ENCODE measurements at places on chromosomes 6 and 20. TPM values are rescaled to one million over a fixed set of nuclear protein-coding genes. Genes with fewer than 3 reads are reported as not detected.

GRCh38 chr20:32792316-32792715 lies 27.4 kb upstream of the MAPRE1 start:
- DNase-seq = no peak
- no peak overlapping the region for H3K4me3 ChIP-seq

DNA sequence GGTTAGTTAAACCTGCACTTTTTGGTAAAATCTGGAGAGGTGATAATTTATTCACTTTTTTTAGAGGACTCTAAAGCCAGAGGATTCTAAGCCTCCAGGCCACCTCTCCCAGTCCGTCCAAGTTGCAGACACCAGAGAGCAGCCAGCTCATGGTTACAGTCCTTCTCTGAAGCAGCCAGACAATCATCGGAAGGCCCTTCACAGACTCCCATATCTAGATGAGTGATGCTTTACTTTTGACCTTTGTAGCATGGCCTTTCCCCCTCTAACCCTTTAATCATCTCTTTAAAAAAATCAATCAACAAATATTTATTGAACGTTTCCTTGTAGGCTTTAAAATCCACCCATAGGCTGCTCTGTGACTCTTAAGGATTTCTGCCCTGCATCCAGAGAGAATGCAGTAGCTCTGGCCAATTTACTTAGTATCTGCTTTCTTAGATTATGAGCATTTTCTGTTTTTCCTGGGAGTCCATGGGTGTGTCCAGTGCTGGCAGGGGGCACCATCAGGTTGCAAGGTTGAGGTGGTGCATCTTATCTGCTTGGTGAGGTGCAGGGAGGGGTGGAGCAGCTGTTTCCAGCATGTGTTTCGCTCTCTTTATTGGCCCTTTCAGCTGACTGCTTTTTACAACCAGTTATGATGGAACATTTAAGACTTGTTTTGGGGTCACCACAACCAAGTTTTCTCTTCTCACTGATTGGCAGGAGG lies 58.6 kb downstream of the JARID2 start:
- no peaks in the 10 kb centered on the region for H3K36me3 ChIP-seq
- H3K27ac ChIP-seq = peak overlapping the region; percentile 3
- H3K4me3 ChIP-seq = no peak overlapping the region
- H3K27me3 ChIP-seq = no peaks in the 10 kb centered on the region
- H3K4me1 ChIP-seq = peaks cover 5% of the 10 kb centered on the region
- DNase-seq = no peak

DNA sequence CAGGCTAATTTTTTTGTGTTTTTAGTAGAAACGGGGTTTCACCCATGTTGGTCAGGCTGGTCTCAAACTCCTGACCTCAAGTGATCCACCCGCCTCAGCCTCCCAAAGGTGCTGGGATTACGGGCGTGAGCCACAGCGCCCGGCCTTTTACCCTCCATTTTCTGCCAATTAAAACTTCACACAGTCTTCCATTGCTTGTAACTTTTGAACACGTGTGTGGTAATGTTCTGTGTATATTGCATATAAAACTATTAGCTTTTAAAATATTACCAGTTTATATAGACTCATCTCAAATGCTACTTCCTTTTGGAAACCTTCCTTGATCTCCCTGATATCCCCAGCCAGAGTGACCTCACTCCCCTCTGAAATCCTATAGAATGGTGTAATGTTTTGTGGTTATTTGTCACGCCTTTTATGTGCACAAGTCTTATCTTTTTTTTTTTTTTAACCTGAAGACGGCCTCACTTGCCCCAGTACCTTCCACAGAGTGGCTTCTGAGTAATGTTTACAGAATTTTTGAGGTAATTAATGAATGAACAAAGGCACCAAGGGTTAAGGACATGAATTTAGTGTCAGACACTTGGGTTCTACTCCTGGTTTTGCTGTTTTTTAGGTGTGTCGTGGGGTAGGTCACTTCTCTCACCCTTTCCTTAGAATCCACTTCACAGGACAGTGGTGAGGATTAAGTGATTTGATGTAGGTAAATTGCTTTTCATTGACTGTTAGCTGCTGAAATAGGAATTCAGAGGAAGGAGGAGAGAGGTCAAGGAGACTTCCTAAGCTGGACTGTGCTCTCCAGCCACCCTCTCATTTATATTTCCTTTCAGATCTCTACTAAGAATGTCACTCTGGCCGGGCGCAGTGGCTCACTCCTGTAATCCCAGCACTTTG lies 11.2 kb upstream of the MMP24 start:
- no peak for DNase-seq
- H3K4me3 ChIP-seq = no peak overlapping the region
- H3K27ac ChIP-seq = no peak overlapping the region
- H3K4me1 ChIP-seq = no peaks in the 10 kb centered on the region
- peaks cover 7% of the 10 kb centered on the region for H3K36me3 ChIP-seq
- H3K27me3 ChIP-seq = no peaks in the 10 kb centered on the region

The HAO1 gene
- total RNA-seq = not detected

- no peak for DNase-seq
- peaks cover 8% of the 10 kb centered on the region for H3K4me1 ChIP-seq
- peak overlapping the region; percentile 92 for H3K27ac ChIP-seq
- no peaks in the 10 kb centered on the region for H3K27me3 ChIP-seq
- no peaks in the 10 kb centered on the region for H3K36me3 ChIP-seq
Measured at GRCh38 chr6:136788069-136788902, 4.0 kb downstream of the MAP3K5 start.

GRCh38 chr6:26394289-26394688 lies 7.8 kb upstream of the BTN3A1 start:
- no peak overlapping the region for H3K4me3 ChIP-seq
- H3K36me3 ChIP-seq = peaks cover 7% of the 10 kb centered on the region
- H3K27ac ChIP-seq = no peak overlapping the region
- no peaks in the 10 kb centered on the region for H3K27me3 ChIP-seq

DNA sequence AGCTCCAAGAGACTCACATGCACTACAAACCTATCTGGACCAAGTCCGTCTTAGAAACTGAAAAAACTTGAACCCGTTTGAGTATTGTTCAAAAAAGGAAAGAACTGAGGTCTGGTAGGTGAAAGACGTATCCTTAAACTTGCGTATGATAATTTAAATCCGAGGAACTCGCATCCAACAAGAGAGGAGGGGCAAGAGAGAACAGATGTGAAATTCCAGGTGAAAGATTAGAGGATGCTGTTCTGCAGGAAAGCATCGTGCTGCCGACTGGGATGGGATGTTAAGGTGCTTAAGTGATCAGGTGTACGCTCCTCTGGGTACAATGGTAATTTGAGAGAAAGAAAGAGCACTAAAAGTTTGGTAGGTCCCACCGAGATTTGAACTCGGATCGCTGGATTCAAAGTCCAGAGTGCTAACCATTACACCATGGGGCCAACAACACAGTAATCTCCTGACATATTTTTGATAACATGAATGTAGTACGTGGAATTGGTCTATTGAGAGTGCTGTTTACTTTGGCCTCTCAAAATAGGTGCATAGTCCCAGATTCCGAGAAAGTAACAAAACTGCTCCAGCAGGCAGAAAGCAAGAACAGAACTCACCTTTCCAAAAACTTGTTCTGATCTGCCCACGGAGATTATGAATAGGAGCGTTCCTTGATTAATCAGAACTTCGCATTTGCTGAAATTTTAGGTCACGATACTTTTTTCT lies 53.5 kb upstream of the BTN3A2 start:
- H3K27ac ChIP-seq = peak overlapping the region; percentile 59
- DNase-seq = peak; percentile 59
- peak overlapping the region; percentile 65 for H3K4me3 ChIP-seq
- H3K27me3 ChIP-seq = no peaks in the 10 kb centered on the region

DNA sequence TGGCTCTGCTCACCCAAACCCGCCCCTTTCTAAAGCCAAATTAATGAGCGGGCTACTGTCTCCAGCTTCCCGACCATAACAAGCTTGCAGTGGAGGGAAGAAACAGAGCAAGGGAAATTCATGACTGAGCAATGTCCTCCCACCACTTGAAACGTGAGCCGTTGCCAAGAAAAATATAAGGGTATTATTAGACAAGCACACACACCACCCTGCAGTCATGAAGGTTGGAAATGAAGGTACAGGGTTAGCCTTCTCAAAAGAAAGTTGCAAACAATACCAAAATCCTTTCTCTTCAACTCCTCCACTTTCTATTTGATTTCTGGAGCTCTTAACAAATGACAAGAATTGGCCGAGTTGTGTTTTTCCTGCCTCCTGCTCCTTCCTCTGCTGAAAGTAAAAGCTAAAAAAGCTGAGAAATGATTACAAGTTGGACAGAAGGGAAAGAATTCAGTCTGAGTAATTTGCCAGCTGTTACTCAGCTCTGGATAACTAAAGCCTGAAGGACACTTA lies 151.1 kb upstream of the B3GAT2 start:
- no peaks in the 10 kb centered on the region for H3K36me3 ChIP-seq
- DNase-seq = no peak
- H3K4me1 ChIP-seq = no peaks in the 10 kb centered on the region

GRCh38 chr6:26530203-26530602 lies 8.0 kb upstream of the HMGN4 start:
- H3K27me3 ChIP-seq = no peaks in the 10 kb centered on the region
- no peaks in the 10 kb centered on the region for H3K4me1 ChIP-seq
- DNase-seq = no peak
- no peak overlapping the region for H3K4me3 ChIP-seq
- no peaks in the 10 kb centered on the region for H3K36me3 ChIP-seq
- no peak overlapping the region for H3K27ac ChIP-seq

DNA sequence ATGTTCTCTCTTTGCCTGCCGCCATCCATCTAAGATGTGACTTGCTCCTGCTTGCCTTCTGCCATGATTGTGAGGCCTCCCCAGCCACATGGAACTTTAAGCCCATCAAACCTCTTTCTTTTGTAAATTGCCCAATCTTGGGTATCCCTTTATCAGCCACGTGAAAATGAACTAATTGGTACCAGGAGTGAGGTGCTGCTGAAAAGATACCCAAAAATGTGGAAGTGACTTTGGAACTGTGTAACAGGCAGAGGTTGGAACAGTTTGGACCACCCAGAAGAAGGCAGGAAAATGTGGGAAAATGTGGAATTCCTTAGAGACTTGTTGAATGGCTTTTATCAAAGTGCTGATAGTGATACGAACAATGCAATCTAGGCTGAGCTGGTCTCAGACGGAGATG lies 694.9 kb downstream of the FRK start:
- H3K27ac ChIP-seq = no peak overlapping the region
- no peak for DNase-seq
- H3K36me3 ChIP-seq = no peaks in the 10 kb centered on the region
- no peak overlapping the region for H3K4me3 ChIP-seq

DNA sequence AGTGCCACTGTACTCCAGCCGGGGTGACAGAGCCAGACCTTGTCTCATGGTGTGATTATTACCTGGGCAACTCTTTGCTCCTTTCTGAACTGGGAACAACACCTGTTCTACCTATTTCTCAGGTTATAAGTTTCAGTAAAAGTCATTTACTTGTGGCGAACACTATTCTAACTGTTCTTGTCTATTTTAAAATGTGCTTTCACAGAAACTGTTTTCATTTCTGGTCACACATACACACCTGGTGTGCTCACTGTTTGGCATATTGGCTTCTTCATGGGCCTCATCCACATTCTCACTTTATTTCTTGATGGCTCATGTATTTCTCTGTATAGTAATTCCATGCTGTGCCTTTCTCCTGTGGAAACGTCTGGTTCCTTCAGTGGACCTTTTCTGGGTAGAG lies 30.5 kb upstream of the XRN2 start:
- H3K36me3 ChIP-seq = no peaks in the 10 kb centered on the region
- no peak overlapping the region for H3K4me3 ChIP-seq
- no peak for DNase-seq

The BTBD9 gene
- 30.5 TPM for total RNA-seq

- no peaks in the 10 kb centered on the region for H3K27me3 ChIP-seq
- DNase-seq = no peak
- no peak overlapping the region for H3K27ac ChIP-seq
- H3K4me1 ChIP-seq = no peaks in the 10 kb centered on the region
Measured at GRCh38 chr6:148112851-148113319, 229.8 kb upstream of the SASH1 start.

The TNF gene
- not detected for total RNA-seq

DNA sequence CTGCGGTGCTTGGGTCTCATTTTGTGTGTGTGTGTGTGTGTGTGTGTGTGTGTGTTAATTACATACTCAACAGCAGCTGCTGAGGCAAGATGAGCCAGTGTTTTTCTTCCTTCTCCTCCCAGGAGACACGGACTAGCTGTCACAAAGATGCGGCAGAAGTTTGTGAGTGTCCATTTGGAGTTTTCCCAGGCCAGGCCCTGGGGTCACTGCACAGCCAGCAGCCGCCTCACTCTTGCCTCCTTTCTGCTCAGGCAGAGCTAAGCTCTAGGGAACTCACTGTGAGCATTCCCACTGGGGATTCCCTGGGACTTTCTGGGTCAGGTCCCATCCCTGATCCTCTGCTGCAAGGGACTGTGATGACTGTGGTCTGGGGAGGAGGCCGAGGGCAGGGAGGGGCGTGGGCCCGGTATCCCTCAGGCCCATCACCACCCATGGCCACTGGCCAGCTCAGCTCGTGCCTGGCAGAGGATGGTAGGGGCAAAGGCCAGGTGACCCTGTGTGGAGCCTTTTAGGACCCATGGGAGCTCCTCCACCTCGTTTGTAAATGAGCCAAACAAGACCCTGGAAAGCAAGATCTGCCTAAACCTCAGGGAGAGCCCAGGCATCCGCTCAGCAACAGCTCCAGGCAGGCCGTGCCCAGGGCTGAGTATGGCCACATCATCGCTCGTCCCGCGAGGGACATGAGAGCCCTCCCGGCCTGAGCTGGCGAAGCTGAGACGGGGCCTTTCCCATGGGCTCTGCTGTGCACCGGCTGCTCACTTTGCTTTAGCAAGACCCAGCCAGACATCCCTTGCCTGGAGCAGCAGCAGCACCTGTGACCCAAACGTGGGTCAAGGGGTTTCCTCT lies 102.0 kb downstream of the PSMB1 start:
- H3K4me3 ChIP-seq = no peak overlapping the region
- no peak overlapping the region for H3K27ac ChIP-seq
- H3K36me3 ChIP-seq = no peaks in the 10 kb centered on the region
- DNase-seq = no peak
- H3K4me1 ChIP-seq = no peaks in the 10 kb centered on the region

The BLTP3A gene
- 11.6 TPM for total RNA-seq

The SLC22A3 gene
- 9.7 TPM for total RNA-seq

The PRRT1 gene
- total RNA-seq = 4.1 TPM

- H3K4me1 ChIP-seq = no peaks in the 10 kb centered on the region
- H3K27me3 ChIP-seq = no peaks in the 10 kb centered on the region
- peak overlapping the region; percentile 87 for H3K4me3 ChIP-seq
- H3K27ac ChIP-seq = peak overlapping the region; percentile 96
Measured at GRCh38 chr6:136792095-136792409, 225 bp downstream of the MAP3K5 start.

- no peak overlapping the region for H3K27ac ChIP-seq
- no peaks in the 10 kb centered on the region for H3K4me1 ChIP-seq
- no peak overlapping the region for H3K4me3 ChIP-seq
- no peaks in the 10 kb centered on the region for H3K27me3 ChIP-seq
- no peak for DNase-seq
Measured at GRCh38 chr6:63140114-63140513, 71.2 kb upstream of the FKBP1C start.

The MUC21 gene
- not detected for total RNA-seq

All from Peyer's patch (tissue), 4 donors.